ENCODE measurements at places on chromosomes 16 and 17.

- no peak for DNase-seq
Observed at GRCh38 chr17:82300228-82300627, 17.2 kb downstream of the CD7 start.

DNA sequence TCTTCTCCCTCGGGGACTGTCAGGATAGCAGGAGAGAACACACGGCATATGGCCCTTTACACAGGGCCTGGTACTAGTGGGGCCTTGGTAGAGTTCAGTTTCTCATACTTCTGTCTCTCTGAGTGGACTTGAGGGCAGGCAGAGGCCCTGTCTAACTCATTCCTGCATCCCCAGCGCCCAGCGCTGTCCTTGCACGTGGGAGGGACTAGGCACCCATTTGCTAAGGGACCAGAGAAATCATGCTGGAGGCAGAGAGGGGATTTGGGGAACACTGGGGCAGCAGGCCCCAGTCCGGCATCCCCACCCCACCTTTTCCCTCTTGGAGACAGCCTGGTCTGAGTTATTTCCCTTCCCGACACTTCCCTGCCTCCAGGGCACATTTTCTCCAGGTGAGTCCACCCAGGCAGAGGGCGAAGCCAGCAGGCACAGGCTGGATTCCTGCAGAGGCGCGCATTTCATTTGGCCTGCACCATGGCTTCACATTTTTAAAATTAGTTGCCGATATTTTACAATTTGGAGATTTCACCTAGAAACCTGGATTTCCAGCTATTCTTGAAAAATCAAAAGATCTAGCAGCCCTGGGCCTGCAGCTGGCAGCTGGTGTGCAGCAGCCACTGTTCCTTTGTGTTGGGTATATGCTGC, 9.7 kb upstream of the NKD1 start:
- DNase-seq = no peak

DNA sequence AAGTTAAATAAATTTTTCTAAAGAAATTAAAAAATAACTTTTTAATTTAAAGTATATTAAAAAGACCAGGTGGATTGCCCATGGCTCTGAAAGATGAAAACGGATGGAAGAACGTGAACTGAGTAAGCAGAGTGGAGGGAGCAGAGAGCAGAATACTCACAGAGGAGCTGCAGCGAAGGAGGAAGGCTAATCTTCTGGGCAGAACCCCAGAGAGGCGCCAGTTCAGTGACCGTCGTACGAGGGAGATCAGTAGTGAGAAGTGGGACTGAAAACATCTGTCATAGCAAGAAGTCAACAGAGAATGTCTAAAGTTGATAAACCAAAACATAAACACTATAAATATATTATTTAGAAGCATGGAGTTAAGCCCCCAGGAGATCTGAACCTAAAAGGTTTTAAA, 34.9 kb downstream of the UBE2G1 start:
- no peak for DNase-seq

GRCh38 chr17:3982541-3983017, 18.3 kb upstream of the ATP2A3 start:
- no peak for DNase-seq

- no peak for DNase-seq
Observed at GRCh38 chr17:57879437-57880085, 29.7 kb upstream of the MRPS23 start.

- no peak for DNase-seq
Observed at GRCh38 chr17:60989846-60990245, 312.2 kb downstream of the BCAS3 start.

DNA sequence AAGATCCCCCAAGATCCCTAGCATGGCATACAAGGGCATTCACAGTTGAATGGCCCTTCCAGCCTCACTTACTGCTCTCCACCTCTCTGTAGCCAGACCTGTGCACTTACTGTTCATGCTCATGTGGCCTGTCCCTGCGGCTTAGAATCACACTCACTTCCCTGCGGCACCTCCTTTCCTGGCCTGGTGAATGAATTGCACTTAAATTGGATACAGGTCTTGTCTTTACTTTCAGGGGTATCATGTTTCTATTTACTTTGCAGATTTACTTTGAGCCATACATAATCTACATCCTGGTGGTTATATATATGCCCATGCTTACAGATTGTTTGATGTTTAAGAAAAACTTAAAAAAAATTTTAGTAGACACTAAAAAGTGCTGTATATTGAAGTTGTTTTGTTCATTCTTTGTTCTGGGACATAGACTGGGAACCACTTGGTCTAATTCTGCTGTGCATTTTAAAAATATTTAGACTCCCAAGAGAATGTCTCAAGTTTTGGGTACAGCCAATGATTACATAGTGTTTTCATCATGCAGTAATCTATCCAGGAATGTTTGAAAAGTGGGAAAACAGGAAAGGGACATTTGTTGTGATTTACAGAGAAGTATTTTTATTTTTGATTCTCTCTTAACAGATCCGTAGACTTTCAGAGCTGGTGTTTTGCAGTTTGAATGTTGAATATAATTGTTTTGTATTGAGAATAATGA, 63.9 kb downstream of the NUP88 start:
- no peak for DNase-seq

DNA sequence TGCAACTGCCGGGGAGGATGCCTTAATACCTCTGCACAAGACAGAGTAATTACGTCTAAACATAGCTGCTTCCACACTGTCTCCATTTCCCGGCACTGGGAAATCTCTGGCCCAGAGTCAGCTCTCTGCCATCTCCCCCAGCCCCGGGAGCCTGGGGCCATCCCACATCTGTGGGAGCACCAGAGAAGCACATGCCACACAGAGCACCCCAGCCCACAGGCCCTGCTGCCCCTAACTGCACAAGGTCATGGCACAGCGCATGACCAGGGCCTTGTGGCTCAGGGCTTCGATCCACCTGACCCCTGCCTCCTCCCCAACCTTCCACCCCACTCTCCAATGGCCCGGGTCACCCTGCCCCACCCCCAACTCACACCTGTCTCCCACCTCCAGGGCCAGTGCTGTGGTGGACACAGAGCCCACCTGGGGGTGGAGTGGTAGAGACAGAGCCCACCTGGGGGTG, 36.6 kb upstream of the RBFOX3 start:
- no peak for DNase-seq

GRCh38 chr17:48194097-48194550, 86.6 kb downstream of the SNX11 start:
- DNase-seq = no peak
